ENCODE measurements at places on chromosomes 11 and 22. TPM values are rescaled to one million over a fixed set of nuclear protein-coding genes. Genes with fewer than 3 reads are reported as not detected.

Gene DGCR6L
- total RNA-seq = 69.5 TPM

Gene TAF6L
- 22.2 TPM for total RNA-seq

Gene SLC22A25
- total RNA-seq = not detected

Gene PGA4
- total RNA-seq = 1.8 TPM

Gene MFNG
- total RNA-seq = 7.1 TPM

Gene IL10RA
- total RNA-seq = 7.5 TPM

Gene PTGDR2
- 0.12 TPM for total RNA-seq

Gene SEZ6L
- 0.32 TPM for total RNA-seq

DNA sequence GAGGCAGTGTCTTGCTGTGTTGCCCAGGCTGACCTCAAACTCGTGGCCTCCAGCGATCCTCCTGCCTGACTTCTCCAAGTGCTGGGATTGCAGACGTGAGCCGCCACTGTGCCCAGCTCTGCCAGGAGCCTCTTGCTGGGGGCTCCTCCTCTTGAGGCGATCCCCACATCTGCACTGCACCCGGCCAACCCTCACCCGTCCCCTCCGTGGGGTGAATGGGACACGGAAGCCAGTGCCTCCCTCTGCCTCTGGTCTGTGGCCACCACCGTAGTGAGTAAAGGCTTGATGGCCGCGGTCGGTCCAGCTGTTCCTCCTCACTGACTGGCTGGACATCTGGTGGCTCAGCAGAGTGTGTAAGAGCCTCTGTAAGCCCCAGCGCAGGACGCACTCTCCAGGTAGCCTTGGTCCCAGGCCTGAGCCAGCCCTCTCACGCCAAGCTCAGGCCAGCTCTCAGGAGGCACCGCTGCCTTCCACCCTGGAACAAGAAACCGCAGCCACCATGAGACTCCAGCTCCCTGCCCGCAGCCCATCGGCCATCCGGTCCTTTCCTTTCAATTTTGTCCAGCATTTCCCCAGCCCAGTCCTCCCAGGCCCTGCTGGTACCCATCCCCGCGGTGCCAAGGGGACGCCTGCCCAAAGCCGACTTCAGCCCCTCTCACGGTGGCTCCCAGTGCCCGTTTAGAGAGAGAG lies 100.3 kb downstream of the BRD1 start:
- H3K27me3 ChIP-seq = no peaks in the 10 kb centered on the region

- no peaks in the 10 kb centered on the region for H3K36me3 ChIP-seq
- DNase-seq = peak; percentile 1
- H3K4me1 ChIP-seq = no peaks in the 10 kb centered on the region
- no peak overlapping the region for H3K27ac ChIP-seq
- no peak overlapping the region for H3K4me3 ChIP-seq
- H3K27me3 ChIP-seq = no peaks in the 10 kb centered on the region
Measured at GRCh38 chr22:49210606-49211005, 617.1 kb downstream of the BRD1 start.

DNA sequence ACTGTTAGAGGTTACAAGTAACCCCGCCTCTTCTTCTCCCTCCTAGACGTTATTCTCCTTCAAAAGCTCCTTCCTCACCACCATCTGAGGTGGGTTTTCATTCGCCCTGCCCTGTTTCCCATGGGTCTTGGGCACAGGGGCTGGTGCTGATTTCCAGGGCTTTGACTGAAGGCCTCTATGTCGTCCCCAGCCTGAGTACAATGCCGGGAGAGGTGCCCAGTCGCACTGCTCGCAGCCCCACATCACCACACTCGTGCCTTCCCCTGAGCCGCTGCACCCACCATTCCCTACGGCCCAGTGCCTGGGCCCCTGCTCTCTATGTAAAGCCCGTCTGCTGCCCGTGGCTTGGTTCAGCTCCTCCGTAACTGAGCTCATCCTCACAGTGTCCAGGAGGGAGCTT lies 169.8 kb downstream of the DSCAML1 start:
- H3K27me3 ChIP-seq = no peaks in the 10 kb centered on the region
- H3K4me1 ChIP-seq = no peaks in the 10 kb centered on the region
- no peak overlapping the region for H3K4me3 ChIP-seq
- H3K36me3 ChIP-seq = no peaks in the 10 kb centered on the region
- H3K27ac ChIP-seq = no peak overlapping the region

- H3K4me3 ChIP-seq = no peak overlapping the region
- no peak overlapping the region for H3K27ac ChIP-seq
- peaks cover under 1% of the 10 kb centered on the region for H3K4me1 ChIP-seq
Measured at GRCh38 chr11:114057147-114057546, 2.4 kb upstream of the ZBTB16 start.

GRCh38 chr11:9139628-9140357 lies 48.4 kb upstream of the SCUBE2 start:
- H3K27ac ChIP-seq = no peak overlapping the region
- DNase-seq = no peak
- no peaks in the 10 kb centered on the region for H3K36me3 ChIP-seq
- no peaks in the 10 kb centered on the region for H3K27me3 ChIP-seq
- H3K4me3 ChIP-seq = no peak overlapping the region
- no peaks in the 10 kb centered on the region for H3K4me1 ChIP-seq

DNA sequence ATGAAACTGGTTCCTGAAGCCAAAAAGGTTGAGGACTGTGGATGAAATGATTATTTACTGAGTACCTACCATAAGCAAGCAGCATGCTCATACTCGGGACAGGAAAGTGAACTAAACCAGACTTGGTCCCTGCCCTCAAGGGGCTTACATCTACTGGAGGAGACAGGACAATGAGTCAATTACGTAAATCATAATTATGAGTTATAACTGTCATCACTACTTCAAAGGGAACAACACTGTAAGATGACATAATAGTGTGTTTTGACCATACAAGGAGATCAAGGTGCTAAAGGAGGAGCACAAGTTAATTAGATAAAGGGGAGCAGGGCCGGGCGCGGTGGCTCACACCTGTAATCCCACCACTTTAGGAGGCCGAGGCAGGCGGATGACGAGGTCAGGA lies 2.5 kb downstream of the FAM227A start:
- H3K36me3 ChIP-seq = no peaks in the 10 kb centered on the region
- H3K27ac ChIP-seq = no peak overlapping the region
- no peak overlapping the region for H3K4me3 ChIP-seq
- no peak for DNase-seq

- no peak for DNase-seq
- no peaks in the 10 kb centered on the region for H3K27me3 ChIP-seq
- peaks cover 6% of the 10 kb centered on the region for H3K4me1 ChIP-seq
- no peak overlapping the region for H3K4me3 ChIP-seq
- no peaks in the 10 kb centered on the region for H3K36me3 ChIP-seq
- no peak overlapping the region for H3K27ac ChIP-seq
Measured at GRCh38 chr11:130175898-130176297, 16.3 kb downstream of the ST14 start.

DNA sequence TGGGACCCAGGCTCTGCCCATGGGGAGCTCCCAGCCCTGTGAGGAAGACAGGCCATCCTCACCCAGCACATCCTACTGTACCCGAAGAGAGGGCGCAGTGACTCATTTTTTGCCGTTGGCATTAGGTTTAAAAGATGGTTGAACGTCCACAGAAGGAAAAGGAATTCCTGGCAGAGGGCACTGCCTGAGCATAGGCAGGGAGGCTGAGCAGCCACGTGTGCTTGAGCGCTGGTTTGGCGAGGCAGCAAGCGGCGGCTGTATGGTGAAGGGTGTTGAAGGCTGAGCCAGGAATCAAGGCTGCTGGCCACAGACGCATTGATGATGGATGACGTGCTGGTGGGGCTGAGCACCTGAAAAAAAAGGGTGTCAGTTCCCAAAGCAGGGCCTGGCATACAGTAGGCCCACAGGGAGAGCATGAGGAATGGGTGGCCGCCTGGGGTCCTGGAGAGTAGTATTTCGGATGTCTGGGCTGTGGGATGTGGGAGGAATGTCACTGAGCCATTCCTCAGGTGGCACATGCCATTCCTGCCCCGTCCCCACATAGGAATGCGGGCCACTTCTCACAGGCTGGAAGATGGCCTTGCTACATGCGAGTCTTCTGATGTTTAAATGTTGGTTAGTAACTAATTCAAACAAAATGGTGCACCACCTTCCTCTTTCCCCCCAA lies 112.5 kb downstream of the KIAA1671 start:
- no peaks in the 10 kb centered on the region for H3K27me3 ChIP-seq
- H3K36me3 ChIP-seq = no peaks in the 10 kb centered on the region
- H3K27ac ChIP-seq = no peak overlapping the region

GRCh38 chr22:29044657-29045176 lies 16.9 kb downstream of the C22orf31 start:
- H3K27me3 ChIP-seq = no peaks in the 10 kb centered on the region
- no peak for DNase-seq
- H3K4me3 ChIP-seq = no peak overlapping the region

- no peak overlapping the region for H3K27ac ChIP-seq
- no peak overlapping the region for H3K4me3 ChIP-seq
- H3K27me3 ChIP-seq = no peaks in the 10 kb centered on the region
- H3K4me1 ChIP-seq = no peaks in the 10 kb centered on the region
- H3K36me3 ChIP-seq = no peaks in the 10 kb centered on the region
Measured at GRCh38 chr11:102776454-102776853, 4.0 kb downstream of the MMP10 start.

- DNase-seq = no peak
- H3K4me1 ChIP-seq = no peaks in the 10 kb centered on the region
- no peaks in the 10 kb centered on the region for H3K36me3 ChIP-seq
Measured at GRCh38 chr11:103488031-103488461, 378.8 kb downstream of the DYNC2H1 start.

DNA sequence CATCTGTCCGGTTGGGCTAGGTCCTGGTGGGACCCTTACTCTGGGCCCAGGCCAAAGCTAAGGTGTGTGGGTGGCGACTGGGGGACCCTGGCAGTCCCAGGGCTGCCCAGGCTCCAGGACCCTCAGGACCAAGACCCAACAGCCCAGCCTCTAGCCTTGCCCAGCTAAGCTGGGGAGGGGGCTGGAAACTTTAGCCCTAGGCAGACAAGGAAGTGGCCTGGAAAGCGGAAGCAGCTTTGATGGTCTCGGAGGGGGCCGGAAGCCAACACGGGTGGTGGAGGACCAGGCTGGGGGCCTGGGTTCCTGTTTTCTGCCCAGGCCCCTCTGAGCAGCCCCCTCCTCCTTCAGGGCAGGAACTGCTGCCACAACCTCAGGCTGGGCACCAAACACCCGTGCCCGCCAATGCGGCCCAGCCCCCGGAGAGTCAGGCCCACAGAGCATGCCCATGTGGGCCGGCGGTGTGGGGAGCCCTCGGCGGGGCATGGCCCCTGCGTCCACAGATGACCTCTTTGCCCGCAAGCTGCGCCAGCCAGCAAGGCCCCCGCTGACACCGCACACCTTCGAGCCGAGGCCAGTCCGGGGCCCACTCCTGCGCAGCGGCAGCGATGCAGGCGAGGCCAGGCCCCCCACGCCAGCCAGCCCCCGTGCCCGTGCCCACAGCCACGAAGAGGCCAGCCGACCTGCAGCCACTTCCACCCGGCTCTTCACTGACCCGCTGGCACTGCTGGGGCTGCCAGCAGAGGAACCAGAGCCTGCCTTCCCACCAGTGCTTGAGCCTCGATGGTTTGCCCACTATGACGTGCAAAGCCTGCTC lies 2.8 kb downstream of the SIPA1 start:
- no peak overlapping the region for H3K4me3 ChIP-seq
- H3K4me1 ChIP-seq = peaks cover 6% of the 10 kb centered on the region
- H3K27me3 ChIP-seq = no peaks in the 10 kb centered on the region
- H3K27ac ChIP-seq = no peak overlapping the region

- H3K27ac ChIP-seq = no peak within 1 kb of the TSS
- DNase-seq = peak; percentile 34
- peaks cover 2% of the 10 kb centered on the region for H3K4me1 ChIP-seq
Measured at GRCh38 chr11:113974741-113975470, at the start of gene HTR3A. Gene HTR3A, plus strand, starts transcription at chr11:113975108. Its CDS starts 218 bp downstream, at chr11:113975326.

DNA sequence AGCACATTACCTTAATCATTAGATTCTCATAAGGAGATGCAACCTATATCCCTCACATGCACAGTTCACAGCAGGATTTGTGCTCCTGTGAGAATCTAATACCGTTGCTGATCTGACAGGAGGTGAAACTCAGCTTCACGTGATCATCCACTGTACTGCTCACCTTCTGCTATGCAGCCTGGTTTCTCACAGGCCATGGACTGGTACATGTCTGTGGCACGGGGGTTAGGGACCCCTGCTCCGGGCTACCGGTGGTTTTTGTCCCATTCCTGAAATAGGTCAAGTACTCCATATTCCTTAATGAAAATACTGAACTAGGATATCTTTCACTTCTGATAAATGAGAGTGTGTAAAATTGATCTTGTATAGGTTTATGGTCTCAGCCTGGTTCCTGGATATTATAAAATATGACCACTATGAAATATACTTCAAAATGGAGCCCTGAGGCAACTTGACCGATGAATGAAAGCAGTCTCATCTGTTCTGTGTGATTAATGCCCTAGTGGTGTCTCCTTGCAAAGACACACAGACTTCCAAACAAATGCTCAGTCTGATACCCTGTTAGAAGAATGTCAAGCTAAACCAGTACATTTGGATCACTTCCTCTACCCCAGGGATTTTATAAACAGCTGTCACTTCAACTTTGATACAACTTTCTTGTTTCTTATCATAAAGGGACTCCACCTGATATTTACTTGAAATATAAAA lies 492.9 kb upstream of the ANO3 start:
- no peaks in the 10 kb centered on the region for H3K36me3 ChIP-seq
- H3K27ac ChIP-seq = no peak overlapping the region
- H3K4me3 ChIP-seq = no peak overlapping the region
- no peaks in the 10 kb centered on the region for H3K4me1 ChIP-seq

DNA sequence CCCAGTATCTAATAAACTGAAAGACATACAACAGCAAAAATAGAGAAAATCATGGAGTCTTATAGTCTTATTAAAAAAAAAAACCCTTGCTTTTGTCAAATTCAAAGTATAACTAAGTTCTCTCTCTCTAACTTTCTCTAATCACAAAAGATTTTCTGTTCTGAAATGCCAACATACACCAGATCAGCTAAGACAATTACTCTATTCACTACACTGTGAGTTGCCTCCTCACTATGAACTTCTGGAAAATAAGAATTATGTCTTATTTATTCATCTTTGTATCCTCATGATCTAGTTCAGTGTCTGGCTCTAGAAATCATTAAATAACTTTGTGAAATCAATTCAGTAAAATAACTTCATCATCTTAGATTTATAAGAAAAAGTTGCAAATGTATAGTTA lies 12.7 kb downstream of the FAM76B start:
- no peak for DNase-seq
- no peak overlapping the region for H3K27ac ChIP-seq
- no peak overlapping the region for H3K4me3 ChIP-seq

GRCh38 chr11:105491394-105491793 lies 118.5 kb upstream of the GRIA4 start:
- no peak overlapping the region for H3K27ac ChIP-seq
- no peaks in the 10 kb centered on the region for H3K27me3 ChIP-seq
- no peak for DNase-seq
- H3K4me3 ChIP-seq = no peak overlapping the region
- no peaks in the 10 kb centered on the region for H3K36me3 ChIP-seq

GRCh38 chr11:76156971-76157427 lies 49.3 kb downstream of the WNT11 start:
- no peak overlapping the region for H3K27ac ChIP-seq
- DNase-seq = no peak
- H3K4me3 ChIP-seq = no peak overlapping the region
- H3K36me3 ChIP-seq = no peaks in the 10 kb centered on the region
- peaks cover 5% of the 10 kb centered on the region for H3K4me1 ChIP-seq

GRCh38 chr11:1232021-1232882 lies 9.4 kb downstream of the MUC5B start:
- no peaks in the 10 kb centered on the region for H3K36me3 ChIP-seq
- no peak for DNase-seq
- no peaks in the 10 kb centered on the region for H3K4me1 ChIP-seq
- H3K27ac ChIP-seq = no peak overlapping the region
- H3K4me3 ChIP-seq = no peak overlapping the region

- H3K36me3 ChIP-seq = no peaks in the 10 kb centered on the region
- H3K27me3 ChIP-seq = no peaks in the 10 kb centered on the region
- no peak overlapping the region for H3K4me3 ChIP-seq
- DNase-seq = no peak
- H3K4me1 ChIP-seq = no peaks in the 10 kb centered on the region
- no peak overlapping the region for H3K27ac ChIP-seq
Measured at GRCh38 chr22:34414467-34415440, 494.5 kb upstream of the LARGE1 start.
